Osteocyte (in vitro differentiated cells): ENCODE measurements at places on chromosomes 13 and 19. TPM values are rescaled to one million over a fixed set of nuclear protein-coding genes. Genes with fewer than 3 reads are reported as not detected.
A peak's percentile ranks its signal among the peaks of the same experiment; 100 is the strongest.

- no peak overlapping the region for H3K4me3 ChIP-seq
- no peaks in the 10 kb centered on the region for H3K36me3 ChIP-seq
- DNase-seq: no peak
- H3K27ac ChIP-seq: peak overlapping the region; percentile 13
- H3K27me3 ChIP-seq: no peaks in the 10 kb centered on the region
Measured at GRCh38 chr19:48487948-48488347, 18.8 kb downstream of the CYTH2 start.

GRCh38 chr13:96781141-96781540 lies 213.1 kb downstream of the OXGR1 start:
- H3K27ac ChIP-seq: no peak overlapping the region
- no peak overlapping the region for H3K4me3 ChIP-seq
- H3K27me3 ChIP-seq: no peaks in the 10 kb centered on the region
- DNase-seq: no peak
- H3K36me3 ChIP-seq: no peaks in the 10 kb centered on the region

Gene COL4A1
- total RNA-seq: 3,181 and 3,589 TPM in 2 replicates

DNA sequence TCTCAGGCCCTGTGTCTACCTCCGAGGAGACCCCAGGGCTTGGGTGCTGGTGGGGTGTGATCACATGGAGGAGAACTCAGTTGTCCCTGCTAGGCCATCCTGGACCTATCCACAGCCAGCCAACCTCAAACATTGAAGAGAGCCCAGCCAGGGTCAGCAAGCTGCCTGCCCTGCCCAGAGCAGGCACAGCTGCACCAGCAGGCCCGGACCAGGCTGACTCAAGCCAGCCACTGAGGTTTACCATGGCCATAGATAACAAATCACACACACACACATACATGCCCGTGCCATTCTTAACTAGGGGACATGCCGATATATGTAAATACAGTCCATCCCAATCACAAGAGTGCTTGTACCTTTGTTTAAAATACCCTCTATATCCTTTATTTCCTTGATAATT lies 8.1 kb downstream of the ARHGEF7 start:
- peaks cover 60% of the 10 kb centered on the region for H3K4me1 ChIP-seq
- peaks cover 22% of the 10 kb centered on the region for H3K36me3 ChIP-seq
- DNase-seq: no peak
- no peak overlapping the region for H3K27ac ChIP-seq

DNA sequence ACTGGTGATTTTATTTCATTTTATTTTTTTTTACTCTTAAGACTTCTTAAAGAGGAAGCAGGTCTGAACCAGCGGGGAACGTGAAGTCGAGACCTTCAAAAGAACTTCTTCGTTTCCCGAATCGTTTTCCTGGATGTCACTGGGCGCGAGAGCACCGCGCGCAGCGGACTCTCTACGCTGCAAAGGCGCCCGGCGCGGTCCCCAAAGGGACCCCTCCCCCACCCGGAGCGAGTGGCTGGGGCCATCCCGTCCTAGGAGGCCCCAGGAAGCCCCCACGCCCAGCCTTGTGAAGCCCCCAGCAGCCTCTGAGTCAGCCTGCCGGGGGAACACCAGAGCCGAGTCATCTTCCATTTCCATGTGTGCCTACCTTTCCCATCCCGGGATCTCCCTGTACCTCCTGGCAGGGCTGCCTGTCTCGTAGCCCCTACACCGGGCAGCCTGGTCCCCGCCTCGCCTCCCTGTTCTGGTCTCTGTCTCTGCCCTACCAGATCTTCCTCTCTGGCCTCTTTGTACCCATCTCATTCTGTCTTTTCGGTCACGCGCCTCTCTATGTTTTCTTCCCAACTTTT lies 608 bp downstream of the CD70 start:
- H3K27ac ChIP-seq: no peak overlapping the region
- peak overlapping the region; percentile 21 for H3K4me3 ChIP-seq
- peaks cover 34% of the 10 kb centered on the region for H3K4me1 ChIP-seq

GRCh38 chr13:94236872-94237271 lies 242.6 kb downstream of the DCT start:
- H3K27ac ChIP-seq: peak overlapping the region; percentile 75
- H3K27me3 ChIP-seq: no peaks in the 10 kb centered on the region
- no peak for DNase-seq

- no peak overlapping the region for H3K27ac ChIP-seq
- H3K36me3 ChIP-seq: peaks cover 9% of the 10 kb centered on the region
- peaks cover 33% of the 10 kb centered on the region for H3K4me1 ChIP-seq
- no peak overlapping the region for H3K4me3 ChIP-seq
- DNase-seq: no peak
- no peaks in the 10 kb centered on the region for H3K27me3 ChIP-seq
Measured at GRCh38 chr19:17240062-17240752, 5.5 kb downstream of the NR2F6 start.

GRCh38 chr19:10952809-10953208 lies 8.0 kb upstream of the SMARCA4 start:
- no peaks in the 10 kb centered on the region for H3K36me3 ChIP-seq
- H3K27ac ChIP-seq: no peak overlapping the region
- DNase-seq: no peak
- no peaks in the 10 kb centered on the region for H3K27me3 ChIP-seq

Gene HSH2D
- not detected in 2 replicates for total RNA-seq

GRCh38 chr19:993831-994393 lies 6.3 kb upstream of the GRIN3B start:
- peaks cover 1% of the 10 kb centered on the region for H3K4me1 ChIP-seq
- no peak for DNase-seq
- H3K27me3 ChIP-seq: peaks cover 17% of the 10 kb centered on the region

Gene PSG11
- total RNA-seq: not detected in 2 replicates

DNA sequence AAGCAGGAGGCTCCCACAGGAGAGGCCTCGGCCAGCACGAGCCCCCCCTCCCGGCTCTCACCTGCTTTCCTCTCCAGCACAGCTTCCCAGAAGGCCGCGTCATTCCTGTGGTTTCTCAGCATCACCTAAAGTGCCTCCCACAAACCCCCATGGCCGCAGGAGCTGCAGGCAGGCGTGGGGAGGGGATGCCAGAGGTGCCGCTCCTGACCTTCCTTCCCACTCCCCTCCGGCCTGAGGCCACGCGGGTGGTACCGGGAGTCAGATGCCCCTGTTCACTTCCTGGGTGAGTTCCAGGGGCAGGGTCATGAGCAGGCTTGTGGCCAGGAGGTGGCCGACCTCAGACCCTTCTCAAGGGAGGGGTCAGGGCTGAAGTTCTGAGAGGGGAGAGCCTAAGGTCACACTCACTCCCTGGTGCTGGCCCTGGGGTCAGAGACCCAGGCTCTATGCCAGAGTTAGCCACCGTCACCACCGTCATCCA lies 14.4 kb upstream of the NPAS1 start:
- no peak for DNase-seq
- peaks cover 11% of the 10 kb centered on the region for H3K36me3 ChIP-seq
- H3K4me3 ChIP-seq: no peak overlapping the region
- H3K4me1 ChIP-seq: no peaks in the 10 kb centered on the region
- no peaks in the 10 kb centered on the region for H3K27me3 ChIP-seq

Gene ONECUT3
- not detected in 2 replicates for total RNA-seq

- no peaks in the 10 kb centered on the region for H3K27me3 ChIP-seq
- H3K27ac ChIP-seq: peak overlapping the region; percentile 74
- no peak for DNase-seq
- H3K4me3 ChIP-seq: no peak overlapping the region
Measured at GRCh38 chr19:45186509-45187334, 8.1 kb downstream of the BLOC1S3 start.

DNA sequence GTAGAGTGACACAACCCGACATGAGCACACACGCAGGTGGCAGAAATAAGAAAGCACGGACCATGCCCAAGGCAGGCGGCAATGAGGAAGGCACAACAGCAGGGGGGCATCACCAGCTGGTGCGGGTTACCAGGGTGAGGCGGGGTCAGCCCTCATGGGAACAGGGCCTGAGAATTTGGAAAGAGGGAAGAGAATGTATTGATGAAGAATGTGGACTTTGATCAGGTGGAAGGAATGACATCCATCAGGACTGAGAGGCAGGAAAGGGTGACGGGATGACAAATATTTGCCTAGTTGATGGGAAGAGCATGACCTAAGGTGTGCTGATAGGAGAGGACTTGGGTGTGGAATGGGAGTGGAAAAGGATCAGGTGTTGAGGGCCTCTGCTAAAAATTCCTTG lies 177.5 kb downstream of the ABCC4 start:
- H3K36me3 ChIP-seq: no peaks in the 10 kb centered on the region
- DNase-seq: no peak
- no peak overlapping the region for H3K27ac ChIP-seq
- H3K4me3 ChIP-seq: no peak overlapping the region
- no peaks in the 10 kb centered on the region for H3K27me3 ChIP-seq

- H3K27ac ChIP-seq: no peak overlapping the region
- no peaks in the 10 kb centered on the region for H3K27me3 ChIP-seq
- peak; percentile 17 for DNase-seq
- no peak overlapping the region for H3K4me3 ChIP-seq
- H3K4me1 ChIP-seq: peaks cover 14% of the 10 kb centered on the region
Measured at GRCh38 chr13:51283371-51283770, 56.1 kb upstream of the SERPINE3 start.

DNA sequence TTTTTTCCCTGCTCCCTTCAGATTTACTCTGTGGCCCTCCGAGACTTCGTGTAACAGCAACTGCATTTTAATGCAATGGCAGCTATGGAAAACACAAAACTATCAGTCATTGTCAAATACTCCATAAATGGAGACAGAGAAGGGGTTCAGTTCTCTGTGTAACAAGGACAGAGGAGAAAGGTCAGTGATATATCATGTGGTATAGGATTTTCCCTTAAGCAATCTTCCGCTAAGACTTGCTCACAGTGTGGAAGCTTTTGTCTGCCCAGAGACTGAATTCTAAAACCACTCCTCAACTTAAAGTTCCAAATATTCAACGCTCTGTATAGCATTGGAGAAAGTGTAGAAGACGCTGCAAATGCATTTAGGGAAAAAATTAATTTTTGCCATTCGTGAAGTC lies 111.3 kb upstream of the EDNRB start:
- peaks cover 8% of the 10 kb centered on the region for H3K27me3 ChIP-seq
- no peak for DNase-seq
- no peak overlapping the region for H3K27ac ChIP-seq

Gene ING1
- total RNA-seq: 21.8 and 23.2 TPM in 2 replicates

DNA sequence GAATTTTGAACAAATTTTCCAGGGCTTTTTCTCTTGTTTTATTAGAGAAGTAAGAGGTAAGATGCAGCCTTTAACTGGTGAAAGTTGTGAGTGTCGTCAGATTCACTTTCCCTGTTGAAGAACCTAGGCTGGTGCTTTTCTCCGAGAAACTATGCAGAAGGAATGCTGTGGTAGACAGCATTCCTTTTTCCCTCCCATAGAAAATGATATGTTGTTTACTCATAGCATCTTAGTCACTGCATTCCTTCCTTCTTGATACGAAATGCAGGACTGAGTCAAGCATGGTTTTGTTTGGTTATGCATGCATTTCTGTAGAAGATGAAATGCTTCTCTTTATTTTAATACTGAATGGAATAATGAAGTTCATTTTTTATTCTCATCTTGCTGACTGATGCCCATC lies 3.4 kb downstream of the ITGBL1 start:
- H3K27ac ChIP-seq: peak overlapping the region; percentile 89
- peak overlapping the region; percentile 84 for H3K4me3 ChIP-seq
- peaks cover 52% of the 10 kb centered on the region for H3K36me3 ChIP-seq
- peaks cover 71% of the 10 kb centered on the region for H3K4me1 ChIP-seq

DNA sequence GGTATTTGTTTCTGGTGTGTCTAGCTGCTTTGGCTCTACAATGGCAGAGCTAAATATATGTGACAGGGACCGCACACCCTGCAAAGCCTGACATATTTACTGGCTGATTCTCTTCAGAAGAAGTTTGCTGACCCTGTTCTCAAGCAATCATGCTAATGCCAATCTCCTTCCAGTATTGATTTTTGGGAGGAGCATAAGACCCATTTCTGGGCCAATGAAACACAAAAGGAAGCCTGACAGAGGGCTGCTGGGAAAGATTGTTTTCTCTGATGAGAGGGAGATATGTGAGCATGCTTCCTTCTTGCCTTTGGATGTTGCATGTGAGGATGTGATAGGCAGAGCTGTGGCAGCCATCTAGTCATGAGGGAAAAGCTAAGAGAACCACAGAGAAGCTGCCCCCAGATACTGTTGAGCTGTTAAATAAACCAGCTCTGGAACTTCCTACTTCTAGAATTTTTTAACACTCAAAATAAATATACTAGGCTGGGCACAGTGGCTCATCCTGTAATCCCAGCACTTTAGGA lies 31.4 kb upstream of the TPTE2 start:
- H3K4me1 ChIP-seq: no peaks in the 10 kb centered on the region
- no peaks in the 10 kb centered on the region for H3K36me3 ChIP-seq
- no peak overlapping the region for H3K4me3 ChIP-seq
- no peak overlapping the region for H3K27ac ChIP-seq
- peaks cover 15% of the 10 kb centered on the region for H3K27me3 ChIP-seq
- no peak for DNase-seq

DNA sequence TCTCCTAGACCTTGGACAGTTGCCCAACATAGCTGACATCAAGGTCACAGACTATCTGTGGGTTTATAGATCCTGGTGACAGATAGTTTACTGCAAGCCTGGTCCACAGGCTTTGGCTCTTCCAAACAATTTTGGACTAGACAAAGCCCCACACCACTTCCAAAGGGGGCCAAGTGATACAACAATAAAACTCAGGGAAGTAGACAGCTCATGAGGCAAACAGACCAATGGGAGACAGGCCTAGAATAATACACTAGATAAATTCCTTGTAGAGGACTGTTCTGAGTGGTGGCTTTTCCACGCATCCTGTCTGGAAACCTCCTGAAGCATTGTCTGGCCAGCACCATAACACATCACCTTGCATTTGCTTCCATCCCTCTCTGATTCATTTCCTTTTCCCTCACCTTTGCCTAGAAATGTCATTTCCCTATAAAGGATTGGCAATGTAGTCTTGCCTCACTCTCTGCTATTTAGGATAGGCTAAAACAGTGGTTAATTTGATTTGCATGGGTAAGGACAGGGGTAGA lies 284.2 kb downstream of the POU4F1 start:
- no peak overlapping the region for H3K4me3 ChIP-seq
- H3K27me3 ChIP-seq: no peaks in the 10 kb centered on the region
- H3K27ac ChIP-seq: no peak overlapping the region
- DNase-seq: no peak
- H3K36me3 ChIP-seq: no peaks in the 10 kb centered on the region

DNA sequence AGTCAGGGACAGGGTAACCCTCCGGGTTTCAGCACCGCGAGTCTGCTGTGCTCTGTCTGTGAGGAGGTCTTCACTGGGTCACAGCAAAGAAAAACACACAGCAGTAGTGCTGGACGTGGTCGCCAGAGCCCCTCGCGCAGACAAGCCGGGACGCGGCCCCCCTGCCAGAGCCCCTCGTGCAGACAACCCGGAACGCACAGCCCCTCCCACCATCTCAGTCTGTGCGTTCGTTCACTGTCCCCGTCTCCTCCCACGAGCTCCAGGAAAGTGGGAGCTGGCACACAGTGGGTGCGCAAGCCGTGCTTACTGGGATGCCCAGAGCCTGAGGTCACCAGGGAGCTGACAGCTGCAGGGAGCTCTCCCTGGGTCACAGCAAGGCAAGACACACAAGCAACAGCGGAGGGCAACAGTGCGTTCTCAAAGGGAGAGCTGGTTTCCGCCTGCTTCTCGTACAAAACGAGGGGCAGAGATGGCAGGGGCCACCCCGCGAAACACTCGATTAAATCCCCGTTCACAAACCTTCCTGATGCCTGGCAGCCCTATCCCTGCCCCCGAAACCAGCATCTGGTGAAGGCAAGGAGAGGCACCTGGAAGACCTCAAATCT lies 3.2 kb upstream of the PLPP2 start:
- H3K27me3 ChIP-seq: peaks cover 24% of the 10 kb centered on the region
- peaks cover 18% of the 10 kb centered on the region for H3K4me1 ChIP-seq
- peak overlapping the region; percentile 26 for H3K4me3 ChIP-seq
- no peaks in the 10 kb centered on the region for H3K36me3 ChIP-seq
- no peak for DNase-seq
- no peak overlapping the region for H3K27ac ChIP-seq

Gene SULT2A1
- not detected in 2 replicates for total RNA-seq
